ENCODE measurements at places on chromosomes 3 and 15.

GRCh38 chr15:77396692-77397091 lies 23.2 kb downstream of the PEAK1 start:
- no peak for DNase-seq

GRCh38 chr3:140198242-140198641 lies 263.3 kb downstream of the CLSTN2 start:
- no peak for DNase-seq

DNA sequence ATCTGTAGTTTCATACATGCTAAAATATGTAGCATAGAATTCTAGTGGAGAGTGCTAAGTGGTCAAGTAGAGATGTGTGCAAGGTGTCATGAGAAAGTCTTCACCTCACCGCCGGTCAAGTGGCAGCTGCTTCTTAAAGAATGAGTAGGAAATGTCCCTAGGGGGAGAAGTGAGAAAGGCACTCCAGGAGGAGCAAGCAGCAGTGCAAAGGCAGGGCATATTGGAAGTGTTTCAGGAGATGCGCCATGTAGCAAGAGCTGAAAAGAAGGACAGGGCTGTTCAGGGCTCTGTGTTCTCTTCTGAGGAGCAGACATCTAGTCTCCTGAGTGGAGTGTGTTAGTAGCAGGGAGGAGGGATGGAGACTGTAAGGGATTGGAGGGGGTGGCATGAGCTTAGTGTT lies 312.4 kb upstream of the SEMA6D start:
- DNase-seq: no peak

DNA sequence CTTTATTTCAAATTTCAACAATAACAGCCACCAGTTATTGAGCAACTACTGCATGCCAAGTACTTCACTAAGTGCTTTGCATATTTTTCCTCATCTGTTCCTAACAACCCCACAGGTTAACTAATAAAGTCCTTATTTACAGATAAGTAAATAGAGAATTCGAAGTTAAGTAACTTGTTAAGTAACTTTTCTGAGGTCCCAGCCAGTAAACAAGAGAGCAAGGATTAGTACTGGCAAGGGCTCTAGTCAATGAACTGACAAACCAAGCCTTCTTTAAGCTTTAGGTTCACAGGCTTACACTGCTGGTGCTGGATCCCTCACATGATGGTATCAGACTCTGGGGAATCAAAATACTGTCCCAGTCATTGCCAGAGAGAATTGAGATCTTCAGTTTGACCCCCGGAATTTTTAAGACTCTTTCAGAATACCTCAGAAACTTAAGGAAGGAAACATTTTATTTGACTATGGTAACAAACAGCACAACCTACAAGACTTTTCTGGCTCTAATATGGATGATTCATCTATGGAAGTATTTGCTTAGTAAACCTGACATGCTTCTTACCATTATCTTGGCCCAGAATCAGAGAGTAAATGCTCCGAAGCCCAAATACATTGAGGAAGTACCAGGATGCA lies 16.5 kb downstream of the EMC3 start:
- DNase-seq: no peak

DNA sequence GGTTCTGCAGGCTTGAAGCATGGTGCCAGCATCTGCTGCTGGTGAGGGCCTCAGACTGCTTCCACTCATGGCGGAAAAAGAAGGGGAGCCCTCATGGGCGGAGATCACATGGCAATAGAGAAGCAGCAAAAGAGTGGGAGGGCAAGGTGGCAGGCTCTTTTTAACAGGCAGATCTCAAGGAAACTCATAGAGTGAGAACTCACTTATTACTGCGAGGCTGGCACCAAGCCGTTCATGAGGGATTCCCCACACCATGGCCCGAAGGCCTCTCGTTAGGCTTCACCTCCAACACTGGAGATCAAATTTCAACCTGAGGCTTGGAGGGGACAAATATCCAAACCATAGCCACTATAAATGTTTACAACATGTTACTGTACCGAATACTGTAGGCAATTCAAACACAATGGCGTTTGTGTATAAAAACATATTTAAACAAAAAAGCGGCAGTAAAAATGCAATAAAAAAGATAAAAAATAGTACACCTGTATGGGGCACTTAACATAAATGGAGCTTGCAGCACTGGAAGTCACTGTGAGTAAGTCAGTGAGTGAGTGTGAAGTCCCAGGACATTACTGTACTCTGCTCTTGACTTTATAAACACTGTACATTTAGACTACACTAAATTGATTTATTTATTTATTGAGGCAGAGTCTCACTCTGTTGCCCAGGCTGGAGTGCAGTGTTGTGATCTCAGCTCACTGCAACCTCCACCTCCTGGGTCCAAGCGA lies 18.8 kb upstream of the MOBP start:
- DNase-seq: no peak

DNA sequence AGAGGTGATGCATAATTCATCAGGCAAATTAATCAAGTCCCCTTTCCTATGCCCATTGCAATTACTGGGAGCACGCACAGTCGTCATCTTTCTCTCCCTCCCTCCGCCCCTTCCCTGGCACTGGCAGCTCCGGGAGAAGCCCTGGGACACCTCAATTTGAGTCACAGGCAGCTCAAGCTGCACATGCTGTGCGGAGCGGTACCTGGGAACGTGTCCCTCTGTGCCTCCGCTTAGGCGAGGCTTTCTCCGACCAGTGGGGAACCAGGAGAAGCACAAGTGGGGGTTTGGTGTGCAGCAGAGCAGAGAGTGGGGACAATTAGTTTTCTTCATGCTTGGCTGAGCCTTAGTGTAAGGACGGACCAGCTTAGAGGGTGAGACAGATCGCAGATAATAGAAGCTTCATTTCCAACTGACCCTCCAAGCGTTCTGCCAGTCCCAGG lies 88.3 kb downstream of the SOX14 start:
- no peak for DNase-seq
